ENCODE measurements at places on chromosomes 6 and 20.

GRCh38 chr20:61299618-61300017 is 47.6 kb downstream of the CDH4 start:
- H3K27ac ChIP-seq = no peak overlapping the region
- no peaks in the 10 kb centered on the region for H3K36me3 ChIP-seq
- H3K4me1 ChIP-seq = no peaks in the 10 kb centered on the region
- H3K27me3 ChIP-seq = peaks cover 3% of the 10 kb centered on the region
- no peak for DNase-seq

DNA sequence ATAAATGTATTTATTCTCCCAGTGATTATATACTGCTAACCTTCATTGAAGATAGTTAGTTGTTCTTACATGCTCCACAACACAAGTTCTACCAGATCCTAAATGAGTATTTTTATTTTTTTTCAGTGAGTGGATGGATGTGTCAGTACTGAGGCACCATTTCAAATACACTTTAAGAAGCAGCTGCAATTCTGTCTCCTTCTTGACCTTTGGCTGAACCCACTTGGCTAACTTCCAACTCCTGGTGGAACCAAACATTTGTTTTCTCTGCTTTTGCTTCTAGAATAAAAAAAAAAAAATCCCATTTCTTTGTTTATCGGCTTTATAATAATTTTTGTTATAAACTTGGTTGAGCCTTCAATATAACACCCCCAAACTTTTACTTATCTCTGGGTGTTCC is 458.3 kb upstream of the MAP3K7 start:
- H3K4me1 ChIP-seq = no peaks in the 10 kb centered on the region
- H3K4me3 ChIP-seq = no peak overlapping the region
- no peak for DNase-seq
- H3K36me3 ChIP-seq = no peaks in the 10 kb centered on the region

DNA sequence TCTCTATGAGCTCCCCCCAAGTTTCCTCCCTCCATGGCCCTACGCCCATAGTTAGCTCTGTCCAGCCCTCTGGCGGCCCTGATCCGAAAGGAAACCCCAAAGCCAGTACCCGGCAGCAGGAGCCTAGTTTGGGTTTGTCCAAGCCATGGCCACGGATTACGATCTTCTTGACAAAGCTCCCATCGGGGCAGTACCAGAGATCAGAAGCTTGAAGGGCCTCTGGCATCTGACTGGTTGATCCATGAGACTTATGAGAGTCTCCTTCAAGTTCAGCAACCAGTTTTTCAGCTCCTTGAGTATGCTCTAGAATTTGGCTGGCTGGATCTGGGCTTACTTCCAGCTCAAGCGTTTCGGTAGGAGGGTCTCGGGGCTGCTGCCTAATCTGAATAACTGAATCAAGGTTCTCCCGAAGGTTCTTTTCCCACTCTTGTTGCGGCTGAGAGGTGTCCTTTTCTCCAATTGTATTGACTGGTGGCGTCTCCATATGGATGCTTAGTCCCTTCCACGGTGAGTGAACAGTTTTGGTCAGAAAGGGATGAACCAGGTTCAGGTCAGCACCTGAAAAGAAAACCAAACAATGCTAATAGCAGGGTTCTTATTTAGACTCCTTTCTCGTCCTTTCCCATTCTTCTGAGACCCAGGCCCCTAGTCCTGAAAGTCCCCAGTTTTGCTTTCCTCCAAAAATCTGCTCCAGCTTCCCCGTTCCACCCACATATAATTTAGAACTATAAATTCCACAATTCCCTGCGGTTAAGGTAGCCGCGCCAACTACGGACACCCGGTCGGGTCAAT is 595 bp downstream of the FKBPL start:
- peaks cover 51% of the 10 kb centered on the region for H3K4me1 ChIP-seq
- no peaks in the 10 kb centered on the region for H3K27me3 ChIP-seq
- H3K36me3 ChIP-seq = peaks cover 1% of the 10 kb centered on the region
- DNase-seq = no peak
- H3K27ac ChIP-seq = peak overlapping the region; percentile 97

DNA sequence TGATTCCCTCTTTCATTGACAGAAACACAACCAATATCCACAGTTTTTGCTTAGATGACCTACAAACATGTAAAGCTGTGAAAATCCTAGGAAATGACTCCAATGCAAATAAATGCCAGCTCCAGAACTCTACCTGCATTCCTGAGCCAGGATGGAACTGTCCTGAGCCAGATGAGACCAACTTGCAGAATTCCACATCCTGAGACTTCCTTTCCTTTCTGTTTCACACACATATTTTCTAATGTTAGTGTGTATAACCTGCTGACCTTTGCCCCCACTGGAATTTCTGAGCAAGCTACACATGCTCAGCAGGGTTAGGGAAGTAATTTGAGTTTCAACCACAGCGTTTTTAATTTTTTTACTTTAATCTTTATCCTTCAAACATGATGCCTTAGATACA is 69.6 kb upstream of the ADGRF1 start:
- H3K4me3 ChIP-seq = no peak overlapping the region
- no peak for DNase-seq
- H3K27ac ChIP-seq = no peak overlapping the region
- no peaks in the 10 kb centered on the region for H3K36me3 ChIP-seq
- H3K4me1 ChIP-seq = no peaks in the 10 kb centered on the region

- no peaks in the 10 kb centered on the region for H3K36me3 ChIP-seq
- H3K27ac ChIP-seq = no peak overlapping the region
- DNase-seq = no peak
Observed at GRCh38 chr6:98539741-98540140, 294.6 kb upstream of the POU3F2 start.

DNA sequence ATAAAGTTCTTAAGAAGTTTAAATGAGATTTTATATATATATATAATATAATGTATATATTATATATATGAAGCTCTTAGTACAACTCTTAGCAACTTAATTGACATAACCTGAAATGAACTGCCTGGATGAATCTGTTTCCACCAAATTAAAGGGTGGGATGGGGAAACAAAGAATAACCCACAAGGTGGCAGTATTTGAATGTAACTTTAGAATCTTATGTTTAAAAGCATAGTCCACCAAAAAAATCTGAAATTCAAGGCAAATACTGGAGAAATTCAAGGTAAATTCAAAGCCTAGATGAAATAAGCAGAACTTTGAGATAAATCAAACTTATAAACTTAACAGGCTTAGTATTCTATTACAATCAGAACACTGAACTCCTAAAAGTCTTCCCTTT is 4.4 kb upstream of the IBTK start:
- H3K27ac ChIP-seq = no peak overlapping the region
- no peaks in the 10 kb centered on the region for H3K36me3 ChIP-seq
- no peak for DNase-seq
- H3K4me3 ChIP-seq = no peak overlapping the region
- H3K4me1 ChIP-seq = peaks cover 16% of the 10 kb centered on the region

- no peaks in the 10 kb centered on the region for H3K4me1 ChIP-seq
- no peak overlapping the region for H3K27ac ChIP-seq
- H3K27me3 ChIP-seq = no peaks in the 10 kb centered on the region
- DNase-seq = no peak
Observed at GRCh38 chr20:17456279-17456678, 74.9 kb downstream of the BFSP1 start.

DNA sequence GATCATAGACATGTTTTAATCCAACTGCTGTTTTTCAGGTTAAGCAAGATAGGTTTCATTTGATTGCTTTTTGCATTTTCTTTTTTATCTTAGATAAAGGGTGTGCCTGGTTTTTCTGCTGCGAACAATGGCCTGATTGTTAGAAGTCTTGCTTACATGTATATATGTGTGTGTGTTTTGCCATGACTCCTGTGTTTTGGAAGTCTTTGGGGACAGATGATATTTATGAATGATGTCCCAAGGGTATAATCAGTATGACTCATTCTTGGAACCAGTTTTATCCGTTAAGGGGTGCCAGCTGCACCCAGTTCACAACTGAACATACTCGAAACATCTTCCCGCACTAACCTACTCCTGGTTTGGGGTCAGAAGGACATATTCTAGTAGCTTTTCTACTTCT is 230.1 kb upstream of the SUPT3H start:
- peaks cover 11% of the 10 kb centered on the region for H3K4me1 ChIP-seq
- no peaks in the 10 kb centered on the region for H3K36me3 ChIP-seq
- no peak for DNase-seq

DNA sequence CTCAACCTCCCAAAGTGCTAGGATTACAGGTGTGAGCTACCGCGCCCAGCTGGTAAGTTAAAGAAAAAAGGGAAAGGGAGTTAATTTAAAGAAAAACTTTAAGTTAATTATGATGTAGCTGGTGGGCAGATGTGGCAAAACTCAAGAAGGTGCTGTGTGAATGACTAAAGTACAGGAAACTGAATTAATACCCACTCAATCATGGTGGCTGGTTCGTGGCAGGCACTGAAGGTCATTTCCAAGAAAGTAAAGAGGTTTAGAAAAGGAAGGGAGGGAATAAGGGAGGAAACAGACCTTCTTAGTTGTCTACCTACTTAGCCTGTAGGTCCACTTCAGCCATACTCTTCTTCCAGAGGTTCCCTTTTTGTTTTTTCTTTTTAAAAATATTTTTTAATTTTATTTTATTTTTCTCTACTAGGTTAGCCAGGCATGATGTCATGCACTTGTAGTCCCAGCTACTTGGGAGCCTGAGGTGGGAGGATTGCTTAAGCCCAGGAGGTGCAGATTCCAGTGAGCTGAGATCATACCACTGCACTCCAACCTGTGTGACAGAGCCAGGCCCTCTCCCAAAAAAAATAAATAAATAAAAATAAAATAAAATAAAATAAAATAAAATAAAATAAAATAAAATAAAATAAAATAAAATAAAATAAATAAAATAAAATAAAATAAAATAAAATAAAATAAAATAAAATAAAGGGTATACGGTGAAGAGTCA is 11.9 kb upstream of the TGM3 start:
- no peaks in the 10 kb centered on the region for H3K4me1 ChIP-seq
- peaks cover 6% of the 10 kb centered on the region for H3K27me3 ChIP-seq
- DNase-seq = no peak
- H3K27ac ChIP-seq = no peak overlapping the region
- no peak overlapping the region for H3K4me3 ChIP-seq
- no peaks in the 10 kb centered on the region for H3K36me3 ChIP-seq

- DNase-seq = no peak
- H3K4me1 ChIP-seq = no peaks in the 10 kb centered on the region
- H3K27me3 ChIP-seq = no peaks in the 10 kb centered on the region
- H3K27ac ChIP-seq = no peak overlapping the region
- no peaks in the 10 kb centered on the region for H3K36me3 ChIP-seq
- H3K4me3 ChIP-seq = no peak overlapping the region
Observed at GRCh38 chr20:16292226-16292880, 280.9 kb downstream of the KIF16B start.

GRCh38 chr6:157558049-157558448 is 177.1 kb downstream of the ZDHHC14 start:
- no peaks in the 10 kb centered on the region for H3K36me3 ChIP-seq
- H3K27me3 ChIP-seq = peaks cover 3% of the 10 kb centered on the region
- H3K27ac ChIP-seq = no peak overlapping the region
- peaks cover 63% of the 10 kb centered on the region for H3K4me1 ChIP-seq

DNA sequence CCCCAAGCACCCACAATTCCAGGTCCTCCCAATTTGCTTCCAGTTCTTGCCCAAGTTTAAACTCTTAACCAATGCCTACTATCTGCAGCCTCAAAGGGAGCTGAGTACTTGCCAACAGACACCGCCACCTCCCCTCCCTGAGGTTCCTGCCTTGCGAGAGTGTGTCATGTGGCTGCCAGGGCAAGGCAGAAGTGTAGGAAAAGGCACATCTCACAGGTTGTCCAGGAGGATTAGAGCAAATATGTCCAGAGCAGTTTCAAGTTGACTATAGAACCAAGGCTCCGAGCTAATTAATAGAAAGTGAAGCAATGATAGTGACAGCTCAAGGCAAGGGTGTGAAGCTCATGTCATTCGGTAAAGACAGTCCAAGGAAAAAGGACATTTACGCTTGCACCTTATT is 127.8 kb downstream of the ATXN1 start:
- H3K27me3 ChIP-seq = no peaks in the 10 kb centered on the region
- H3K4me1 ChIP-seq = peaks cover 19% of the 10 kb centered on the region
- peak overlapping the region; percentile 5 for H3K27ac ChIP-seq
- H3K4me3 ChIP-seq = no peak overlapping the region
- no peak for DNase-seq

- no peaks in the 10 kb centered on the region for H3K4me1 ChIP-seq
- no peak overlapping the region for H3K27ac ChIP-seq
- no peak for DNase-seq
Observed at GRCh38 chr20:16488086-16488485, 85.2 kb downstream of the KIF16B start.

GRCh38 chr6:148494226-148494625 is 151.6 kb downstream of the SASH1 start:
- H3K4me1 ChIP-seq = no peaks in the 10 kb centered on the region
- H3K27me3 ChIP-seq = peaks cover 3% of the 10 kb centered on the region
- DNase-seq = no peak
- no peaks in the 10 kb centered on the region for H3K36me3 ChIP-seq

Measured in immature natural killer cell (primary cell).